Activated naive CD8-positive, alpha-beta T cell treated with anti-CD3 and anti-CD28 coated beads, Interleukin-2, amount 10 ng/mL, durations not matched to agents 7 days and 5 days (primary cell): ENCODE measurements at places on chromosomes 6 and 20. TPM values are rescaled to one million over a fixed set of nuclear protein-coding genes. Genes with fewer than 3 reads are reported as not detected.

- DNase-seq = no peak
Measured at GRCh38 chr6:117266257-117267053, 1.1 kb downstream of the VGLL2 start.

DNA sequence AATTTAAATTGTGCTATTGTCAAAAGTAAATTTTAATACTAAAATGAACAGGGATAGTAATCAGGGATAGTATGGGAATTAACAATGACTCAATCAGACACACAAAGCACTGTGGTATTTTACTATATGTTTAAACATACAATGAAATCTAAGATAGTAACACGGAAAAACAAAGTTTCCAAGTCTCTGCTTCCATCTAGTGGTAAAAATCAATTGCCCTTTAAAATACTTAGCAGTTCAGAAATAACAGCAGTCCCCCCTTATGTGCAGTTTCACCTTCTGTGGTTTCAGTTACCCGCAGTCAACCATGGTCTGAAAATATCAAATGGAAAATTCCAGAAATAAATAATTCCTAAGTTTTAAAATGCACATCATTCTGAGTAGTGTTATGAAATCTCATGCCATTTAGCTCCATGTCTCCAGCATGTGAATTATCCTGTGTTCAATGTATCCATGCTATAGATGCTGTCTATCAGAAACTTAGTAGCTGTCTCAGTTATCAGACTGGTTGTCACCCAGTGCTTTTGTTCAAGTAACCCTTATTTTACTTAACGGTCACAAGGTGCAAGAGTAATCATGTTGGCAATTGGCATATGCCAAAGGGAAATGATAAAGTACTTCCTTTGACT lies 58.5 kb downstream of the AHI1 start:
- DNase-seq = no peak

Gene RIMS1
- total RNA-seq = not detected

DNA sequence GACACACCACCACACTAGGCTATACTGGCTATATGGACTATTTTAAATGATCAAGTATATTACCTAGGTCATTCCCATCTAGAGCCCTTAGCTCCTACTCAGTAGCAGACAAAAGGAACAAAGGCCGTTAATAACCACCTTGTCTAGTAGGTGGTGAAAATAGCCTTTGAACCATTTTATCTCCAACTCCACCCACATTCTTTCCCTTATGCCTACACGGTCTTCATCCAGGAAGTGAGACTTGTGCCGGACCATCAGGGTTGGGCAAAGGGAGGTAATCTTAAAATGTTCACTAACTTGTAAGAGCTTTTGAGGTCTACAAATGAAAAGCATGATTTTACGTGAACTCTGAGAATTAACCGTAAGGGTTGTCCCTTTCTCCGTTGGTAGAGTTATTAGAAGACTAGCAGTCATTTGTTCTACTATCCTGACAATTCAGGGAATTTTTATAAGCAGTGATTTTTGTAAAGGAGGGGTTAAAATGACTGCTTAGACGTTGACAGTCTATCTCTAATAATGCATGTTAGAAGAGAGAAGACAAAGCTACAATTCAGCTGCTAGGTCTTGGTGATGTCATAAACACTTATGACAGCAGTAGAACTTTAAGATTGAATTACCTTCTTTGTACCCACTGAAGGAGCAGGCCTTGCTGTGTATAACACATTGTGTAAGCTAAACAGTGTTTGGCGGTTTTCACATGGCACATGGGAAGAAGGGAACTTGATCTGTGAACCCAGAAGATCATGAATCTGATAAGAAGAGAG lies 371.8 kb upstream of the JAG1 start:
- DNase-seq = no peak

GRCh38 chr20:62808211-62808865 lies 3.7 kb downstream of the OGFR start:
- DNase-seq = peak; percentile 83

DNA sequence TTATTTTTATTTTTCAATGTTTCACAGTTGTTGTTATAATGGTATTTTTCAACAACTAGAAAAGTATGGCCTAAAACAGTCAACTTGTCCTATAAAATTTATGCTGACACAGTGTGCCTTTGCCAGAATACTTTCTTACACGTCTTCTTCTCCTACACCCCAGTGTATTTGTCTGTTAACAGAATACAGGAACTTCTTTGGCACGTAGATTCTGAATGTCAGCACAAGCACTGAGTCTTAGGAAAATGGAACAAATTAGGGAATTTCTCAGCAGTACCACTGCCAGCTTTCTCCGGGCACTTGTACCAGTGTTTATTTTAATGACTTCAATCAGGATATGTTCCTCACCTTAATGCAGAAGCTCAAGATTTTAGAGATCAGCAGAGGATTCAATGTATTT lies 26.7 kb upstream of the AKIRIN2 start:
- DNase-seq = no peak

GRCh38 chr6:111772381-111772780 lies 100.9 kb downstream of the FYN start:
- DNase-seq = no peak

GRCh38 chr6:125002406-125002741 lies 40.1 kb downstream of the RNF217 start:
- DNase-seq = no peak

DNA sequence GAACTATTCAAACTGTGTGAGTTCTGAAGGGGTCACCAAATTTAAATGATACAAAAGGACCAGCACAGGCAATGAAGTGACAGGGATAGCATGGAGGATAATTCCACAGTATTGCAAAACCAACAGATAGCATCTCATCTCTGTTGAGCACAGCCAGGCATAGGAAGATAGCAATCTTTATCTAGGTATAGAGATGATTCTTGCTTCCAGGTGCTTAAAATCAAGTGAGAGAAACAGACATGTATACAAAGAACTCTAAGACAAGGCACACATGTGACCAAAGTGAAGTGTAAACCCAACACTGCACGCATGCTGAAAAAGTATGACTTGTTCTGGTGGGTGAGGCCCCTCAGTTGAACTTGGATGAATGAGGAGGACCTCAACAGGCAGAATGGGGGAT lies 48.4 kb upstream of the ARMC2 start:
- DNase-seq = no peak

Gene RIPOR2
- 195 TPM for total RNA-seq

Gene GPR6
- not detected for total RNA-seq

- no peak for DNase-seq
Measured at GRCh38 chr6:2030682-2031244, 214.6 kb downstream of the GMDS start.

- DNase-seq = no peak
Measured at GRCh38 chr20:19218411-19218810, 6.0 kb downstream of the SLC24A3 start.

- no peak for DNase-seq
Measured at GRCh38 chr6:45652416-45652815, 274.7 kb upstream of the SUPT3H start.

- no peak for DNase-seq
Measured at GRCh38 chr6:80133020-80133419, 26.5 kb downstream of the BCKDHB start.

DNA sequence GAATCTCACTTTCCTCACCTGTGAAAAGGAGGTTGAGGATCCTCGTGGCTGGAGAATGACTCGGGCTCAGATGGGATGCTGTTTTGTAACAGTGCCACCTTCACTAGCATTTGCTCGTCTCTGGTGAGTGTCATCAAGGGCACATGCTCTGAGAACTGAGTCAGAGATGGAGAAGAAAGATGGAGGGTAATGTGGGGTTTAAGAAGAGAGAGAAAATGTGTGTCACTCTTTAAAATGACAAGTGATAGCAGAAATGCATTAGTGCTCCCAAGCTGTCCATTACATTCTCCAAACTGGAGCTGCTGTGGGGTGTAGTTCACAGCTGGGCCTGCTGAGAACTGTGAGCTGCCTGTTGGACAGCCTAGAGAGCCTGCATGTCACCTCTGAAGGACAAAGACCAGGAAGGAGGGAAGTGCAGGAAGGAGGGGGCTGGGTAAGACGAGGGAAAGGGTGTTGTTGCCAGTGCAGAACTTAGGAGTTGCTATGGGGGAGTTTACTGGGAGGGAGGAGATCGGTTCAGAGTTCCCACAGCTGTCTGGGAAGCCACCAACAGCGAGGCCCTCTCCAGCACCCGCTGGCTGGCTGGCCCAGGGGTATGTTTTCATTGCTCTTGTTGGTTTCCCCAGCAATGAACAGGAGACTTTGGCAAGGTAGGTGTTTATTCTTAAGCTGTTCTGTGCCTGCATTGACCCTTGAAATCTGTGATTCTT lies 19.8 kb downstream of the GMPR start:
- no peak for DNase-seq

Gene ANGPT4
- total RNA-seq = not detected

- no peak for DNase-seq
Measured at GRCh38 chr6:36210182-36210581, 13.6 kb downstream of the BRPF3 start.

- DNase-seq = peak; percentile 66
Measured at GRCh38 chr6:31308050-31308844, 36.4 kb upstream of the HLA-C start.

Gene C20orf144
- total RNA-seq = 0.43 TPM

DNA sequence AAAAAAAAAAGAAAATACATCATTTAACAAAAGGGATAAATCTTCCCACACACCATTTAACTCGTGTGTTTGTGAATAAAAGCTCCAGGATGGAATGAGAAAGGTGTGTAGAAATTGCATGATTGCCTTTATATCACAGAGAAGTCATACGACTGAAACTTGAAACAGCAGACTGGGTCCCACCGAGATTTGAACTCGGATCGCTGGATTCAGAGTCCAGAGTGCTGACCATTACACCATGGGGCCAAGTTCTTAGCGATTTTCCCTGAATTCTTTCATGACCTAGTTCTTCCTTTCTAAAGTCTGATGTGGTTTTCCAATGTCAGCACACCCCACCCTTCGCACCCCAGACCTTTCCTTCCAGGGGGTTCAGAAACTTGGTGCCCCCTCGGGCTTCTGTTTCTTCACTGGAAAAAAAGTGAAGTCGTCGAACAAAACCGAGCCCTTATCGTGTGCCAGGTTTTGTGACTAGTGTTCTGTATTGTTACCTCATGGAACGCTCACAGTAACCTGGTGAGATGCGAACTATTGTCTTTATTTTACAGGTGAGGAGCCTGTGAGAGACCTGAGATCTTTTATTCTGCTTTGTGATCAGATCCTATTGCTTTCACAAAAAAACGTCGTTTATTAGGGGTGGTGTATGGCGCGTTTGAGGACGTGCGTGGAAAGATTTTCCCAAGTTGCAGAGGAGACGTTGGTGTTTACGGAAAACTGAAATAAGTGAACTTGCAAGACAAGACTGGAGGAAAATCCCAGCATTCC lies 120.8 kb downstream of the OR2B2 start:
- DNase-seq = no peak

Gene HSF2
- total RNA-seq = 20.7 TPM

Gene LPIN3
- total RNA-seq = 2.5 TPM

DNA sequence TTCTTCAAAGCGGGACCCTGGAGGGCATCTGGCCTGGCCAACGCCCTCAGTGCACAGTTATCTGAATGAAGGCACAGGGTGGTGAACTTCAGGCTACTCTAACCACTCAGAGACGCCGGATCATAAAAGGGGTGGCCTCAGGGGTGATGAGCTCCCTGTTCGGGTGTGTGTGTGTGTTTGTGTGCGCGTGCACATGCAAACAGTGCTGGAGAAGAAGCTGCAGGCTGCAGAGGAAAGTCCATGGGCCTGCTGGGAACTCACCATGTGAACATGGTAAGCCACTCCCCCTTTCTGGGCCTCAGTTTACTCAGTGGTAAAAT lies 42.0 kb downstream of the KIAA1755 start:
- no peak for DNase-seq
